ENCODE measurements at places on chromosomes 2 and 18.

DNA sequence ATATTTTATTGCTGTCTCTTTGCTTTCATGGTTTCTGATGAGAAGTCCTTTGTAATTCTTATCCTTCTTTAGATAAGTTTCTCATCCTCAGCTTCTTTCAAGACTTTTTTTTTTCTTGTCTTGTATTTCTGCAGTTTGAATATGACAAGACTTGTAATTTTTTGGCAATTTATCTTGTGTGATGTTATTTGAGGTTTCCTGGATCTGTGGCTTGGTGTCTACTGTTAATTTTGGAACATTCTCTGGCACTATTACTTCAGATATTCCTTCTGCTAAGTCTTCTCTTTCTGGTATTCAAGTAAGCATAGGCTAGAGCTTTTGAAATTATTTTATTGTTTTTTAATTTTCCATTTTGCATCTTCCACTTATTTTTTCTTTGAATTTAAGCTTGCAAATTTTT is 1083.2 kb downstream of the CNTNAP5 start:
- no peak for DNase-seq

DNA sequence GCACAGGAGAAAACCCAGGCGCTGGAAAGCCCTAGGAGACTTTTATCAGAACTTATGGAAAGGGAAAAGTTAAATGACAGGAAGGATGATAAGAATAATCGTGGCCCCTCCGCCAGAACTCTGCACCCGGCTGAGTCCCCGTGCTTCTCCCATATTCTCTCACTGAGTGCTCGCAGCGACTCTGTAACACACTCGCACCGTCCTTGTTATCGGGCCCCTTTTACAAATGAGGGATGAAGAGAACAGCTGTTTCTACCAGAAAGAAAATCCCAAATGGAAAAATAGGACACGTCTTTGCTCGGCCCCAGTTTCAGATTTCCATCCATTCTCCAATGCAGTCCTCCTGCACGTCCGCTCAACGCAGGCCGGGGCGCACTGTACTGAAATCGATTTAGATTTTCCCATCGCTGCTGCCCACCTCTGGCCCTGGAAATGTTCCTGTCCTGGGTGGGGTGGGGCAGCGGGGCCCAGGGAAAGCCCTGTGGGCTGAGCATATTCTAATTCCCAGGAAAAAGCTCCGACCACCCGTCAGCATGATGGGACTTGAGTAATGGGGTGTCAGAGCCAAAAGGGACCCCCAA is 66.4 kb downstream of the KCNF1 start:
- no peak for DNase-seq

DNA sequence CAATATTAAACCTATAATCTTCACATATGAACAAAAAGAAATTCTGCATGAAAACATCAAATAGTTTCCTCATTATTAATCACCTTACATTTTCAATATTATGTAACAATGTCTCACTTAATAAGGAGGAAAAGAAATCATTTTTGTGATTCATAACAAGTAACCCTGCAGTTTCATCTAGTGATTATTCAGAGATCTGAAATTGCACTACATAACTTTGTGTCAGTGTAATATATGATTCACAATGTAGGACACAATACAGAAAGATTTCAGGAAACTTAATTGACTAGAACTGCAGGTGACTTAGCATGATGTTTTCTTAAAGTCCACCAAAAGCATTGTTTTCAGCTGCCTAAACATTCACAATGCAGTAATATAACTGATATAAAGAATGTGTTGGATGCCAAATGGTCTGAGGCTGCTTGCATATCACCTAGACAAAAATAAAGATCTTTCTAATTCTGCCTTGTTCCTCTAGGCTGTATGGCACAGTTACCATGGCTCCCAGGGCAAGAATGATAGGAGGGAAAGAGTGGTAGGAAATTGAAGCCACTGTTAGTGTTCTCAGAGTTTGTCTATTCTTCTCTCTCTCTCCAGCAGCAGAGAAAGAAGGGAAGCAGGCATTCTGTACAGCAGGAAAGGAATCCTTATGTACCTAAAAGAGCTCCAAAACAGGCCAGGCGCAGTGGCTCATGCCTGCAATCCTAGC is 366.6 kb downstream of the FSIP2 start:
- no peak for DNase-seq

GRCh38 chr2:121203591-121204249 is 81.3 kb downstream of the TFCP2L1 start:
- DNase-seq: no peak

DNA sequence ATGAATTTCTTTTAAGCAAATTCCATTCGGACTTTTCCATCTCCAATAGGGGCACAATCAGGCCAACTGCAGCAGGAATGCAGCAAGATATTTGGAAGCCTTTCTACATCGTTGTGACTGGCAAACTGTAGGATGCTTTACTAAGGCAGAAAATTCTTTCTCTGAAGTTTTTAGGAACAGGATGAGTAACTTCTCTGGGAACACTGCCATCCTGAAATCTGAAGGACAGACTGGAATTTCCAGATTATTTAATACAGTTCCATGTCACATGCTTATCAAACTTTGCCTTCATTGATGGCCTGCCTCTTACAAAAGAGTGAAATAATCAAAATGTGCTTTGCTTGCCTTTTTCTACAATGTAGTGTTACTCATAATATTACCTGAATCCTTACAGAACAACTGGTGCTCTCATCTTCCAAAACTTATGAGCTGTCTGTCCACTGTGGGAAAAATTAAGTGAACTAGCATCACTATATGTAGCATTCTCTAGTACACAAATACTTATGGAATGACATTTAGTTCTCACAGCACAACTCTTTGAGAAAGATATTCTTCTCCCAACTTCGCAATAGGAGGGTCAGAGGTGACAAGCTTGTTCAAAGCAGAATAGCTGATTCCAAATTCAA is 32.0 kb upstream of the MAP2 start:
- DNase-seq: no peak

DNA sequence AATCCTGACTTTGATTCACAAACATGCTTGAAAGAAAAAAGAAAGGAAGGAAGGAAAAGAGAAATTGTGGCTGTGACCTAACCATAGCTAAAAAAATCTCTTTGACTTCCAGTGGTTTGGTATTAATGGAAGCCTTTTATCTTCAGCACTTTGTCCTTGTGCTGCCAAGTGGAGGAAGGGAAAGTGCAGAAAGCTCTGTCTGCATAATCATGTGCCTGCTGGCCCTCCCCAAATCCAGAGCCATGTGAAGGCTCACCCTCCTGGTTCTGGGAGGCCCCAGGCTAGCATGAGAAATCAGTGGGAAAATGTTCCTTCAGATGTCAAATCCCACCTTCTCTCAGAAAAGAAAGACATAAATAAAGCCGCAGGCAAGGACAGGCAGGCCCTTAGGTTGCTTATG is 48.3 kb upstream of the BMPR2 start:
- no peak for DNase-seq

GRCh38 chr2:239271471-239271870 is 129.3 kb downstream of the HDAC4 start:
- DNase-seq: no peak

GRCh38 chr2:33340280-33340679 is 136.2 kb upstream of the RASGRP3 start:
- no peak for DNase-seq

DNA sequence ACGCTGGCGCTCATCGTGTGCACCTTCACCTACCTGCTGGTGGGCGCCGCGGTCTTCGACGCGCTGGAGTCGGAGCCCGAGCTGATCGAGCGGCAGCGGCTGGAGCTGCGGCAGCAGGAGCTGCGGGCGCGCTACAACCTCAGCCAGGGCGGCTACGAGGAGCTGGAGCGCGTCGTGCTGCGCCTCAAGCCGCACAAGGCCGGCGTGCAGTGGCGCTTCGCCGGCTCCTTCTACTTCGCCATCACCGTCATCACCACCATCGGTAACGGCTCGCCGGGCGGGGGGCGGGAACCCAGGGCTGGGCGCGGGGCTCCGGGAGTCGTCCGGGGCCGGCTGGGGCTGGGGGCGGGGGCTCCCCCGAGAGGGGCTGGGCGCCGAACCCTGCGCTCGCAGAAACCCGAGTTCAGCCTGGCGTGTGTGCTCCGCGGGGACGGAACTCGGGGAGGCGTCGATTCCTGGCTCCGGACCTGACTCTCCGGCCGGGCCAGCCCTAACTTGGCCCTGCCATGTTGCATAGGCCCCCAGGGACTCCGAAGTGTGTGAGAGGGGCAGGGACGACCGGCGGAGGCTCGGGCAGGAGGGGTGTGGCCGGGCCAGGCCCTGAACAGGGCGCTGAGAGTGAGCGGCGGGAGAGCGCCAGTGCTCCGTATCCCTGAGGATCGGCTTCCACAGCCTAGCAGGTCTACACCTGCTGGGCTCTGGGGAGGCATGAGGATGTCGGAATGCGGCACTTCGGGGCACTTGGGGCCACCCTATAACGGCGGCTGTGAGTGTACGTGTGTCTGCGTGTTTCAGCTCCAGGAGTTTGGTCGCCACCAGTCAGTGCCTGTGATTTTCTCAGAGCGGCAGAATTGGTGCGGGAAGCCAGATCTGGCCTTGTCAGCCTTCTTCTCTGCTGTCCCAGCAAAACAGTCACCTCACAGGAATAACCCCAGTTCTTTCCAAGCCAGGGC is 651 bp downstream of the KCNK3 start:
- DNase-seq: no peak

GRCh38 chr2:224850081-224850480 is 133.9 kb upstream of the CCDC195 start:
- DNase-seq: no peak

DNA sequence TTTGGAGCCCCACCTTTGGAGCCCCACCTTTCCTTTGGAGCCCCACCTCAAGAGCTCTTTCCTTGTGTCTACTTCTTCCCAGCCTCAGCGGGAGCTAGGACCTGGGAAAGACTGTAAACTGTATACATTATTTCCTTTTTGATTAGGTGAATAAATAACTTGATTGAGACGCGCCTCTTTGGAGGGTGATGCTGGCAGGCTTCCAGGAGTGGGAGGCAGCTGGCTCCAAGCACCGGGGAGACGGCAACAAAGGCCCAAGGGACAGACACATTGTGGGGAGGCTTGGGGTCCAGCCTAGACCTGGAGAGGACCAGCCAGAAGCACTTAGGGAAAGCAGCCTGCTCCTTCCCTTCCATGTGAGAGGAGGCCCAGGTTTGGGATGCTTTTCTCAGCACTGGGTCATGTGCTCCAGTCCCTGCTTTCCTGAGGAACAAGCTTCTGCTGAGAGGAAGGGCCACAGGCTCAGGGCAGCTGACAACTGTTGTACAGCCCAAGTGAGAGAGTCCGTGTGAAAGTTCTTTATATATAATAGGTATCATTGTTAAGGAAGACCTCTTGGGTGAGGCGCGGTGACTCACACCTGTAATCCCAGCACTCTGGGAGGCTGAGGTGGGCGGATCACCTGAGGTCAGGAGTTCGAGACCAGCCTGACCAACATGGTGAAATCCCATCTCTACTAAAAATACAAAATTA is 297.2 kb upstream of the SLC14A2 start:
- no peak for DNase-seq

Data from activated gamma-delta T cell treated with Interleukin-2 at 50 U/mL for 16 hours (primary cell).